CD4-positive, alpha-beta T cell treated with Interleukin-21 for 1 hour (primary cell): ENCODE measurements at places on chromosomes 4 and X.
A peak's percentile ranks its signal among the peaks of the same experiment; 100 is the strongest.

GRCh38 chrX:143894938-143895337, 11.1 kb downstream of the UBE2NL start:
- no peak for DNase-seq

GRCh38 chr4:124060261-124060918, 652.1 kb downstream of the ANKRD50 start:
- no peak for DNase-seq

GRCh38 chrX:111098874-111099273, 2.9 kb downstream of the PAK3 start:
- DNase-seq, result peak; percentile 74

GRCh38 chr4:16289897-16290554, 63.8 kb upstream of the TAPT1 start:
- DNase-seq, result peak; percentile 32

DNA sequence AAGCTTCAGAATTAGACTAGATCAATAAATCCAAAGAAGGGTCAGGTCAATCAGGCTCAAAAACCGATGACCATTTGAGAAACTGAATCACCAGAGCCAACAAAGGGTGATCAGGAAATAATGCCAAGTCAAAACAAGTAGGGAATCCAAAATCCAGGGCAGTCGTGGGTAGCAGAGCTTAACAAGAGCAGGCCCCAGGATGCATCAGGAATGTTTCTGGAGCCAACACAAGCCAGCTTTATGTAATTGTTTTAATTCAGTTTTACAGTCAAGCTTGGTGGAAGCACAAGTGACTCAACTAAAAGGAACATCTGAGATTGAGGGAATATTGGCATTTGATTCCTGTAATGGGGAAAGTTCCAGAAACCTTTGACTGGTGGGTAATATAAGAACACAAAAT, 237.9 kb upstream of the EDA2R start:
- no peak for DNase-seq

- no peak for DNase-seq
Observed at GRCh38 chrX:42189576-42189975, 266.2 kb upstream of the CASK start.

DNA sequence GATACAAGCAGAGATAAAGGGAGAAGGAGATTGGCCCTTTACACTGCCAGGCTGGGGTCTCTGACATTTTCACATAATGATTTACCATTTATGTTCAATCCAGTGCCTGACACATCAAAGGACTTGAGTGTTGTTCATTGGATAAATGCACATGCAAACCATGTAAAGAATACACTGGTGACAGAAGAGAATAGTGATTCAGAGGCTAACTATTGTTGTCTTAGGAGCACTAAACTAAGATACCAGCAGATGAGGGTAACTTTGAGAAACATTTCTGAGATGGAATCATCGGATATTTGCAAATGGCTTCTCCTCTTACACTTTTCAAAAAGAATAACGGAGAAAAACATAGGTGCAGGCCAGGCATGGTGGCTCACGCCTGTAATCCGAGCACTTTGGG, 67.3 kb upstream of the HHIP start:
- no peak for DNase-seq

GRCh38 chr4:71262161-71262560, 76.7 kb upstream of the SLC4A4 start:
- no peak for DNase-seq

GRCh38 chrX:108735679-108736508, 469 bp downstream of the IRS4 start:
- DNase-seq, result no peak

- DNase-seq, result no peak
Observed at GRCh38 chr4:146098397-146098796, 77.1 kb upstream of the LSM6 start.

DNA sequence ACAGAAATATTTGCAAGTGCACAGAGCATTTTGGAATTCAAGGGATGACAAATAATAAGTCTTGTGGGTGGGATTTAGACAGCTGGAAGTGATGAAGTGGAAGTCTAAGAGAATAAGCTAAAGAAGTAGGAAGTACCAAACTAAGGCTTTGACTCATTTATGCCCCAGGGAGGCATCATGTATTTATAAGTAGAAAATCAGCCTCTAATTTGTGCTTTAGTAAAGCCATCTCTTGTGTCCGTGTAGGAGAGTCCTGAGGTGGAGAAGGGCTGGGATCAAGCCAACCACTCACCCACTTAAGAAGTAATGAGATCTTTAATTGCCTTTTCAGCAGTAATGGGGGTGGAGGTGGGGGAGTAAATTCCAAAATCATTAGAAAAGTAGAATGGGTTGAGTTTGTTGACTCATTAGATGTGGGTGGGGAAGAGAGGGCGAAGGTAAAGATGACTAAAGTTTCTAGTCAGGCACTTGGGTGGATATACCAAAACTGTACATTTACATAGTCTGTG, 356.7 kb downstream of the STIM2 start:
- DNase-seq, result no peak

DNA sequence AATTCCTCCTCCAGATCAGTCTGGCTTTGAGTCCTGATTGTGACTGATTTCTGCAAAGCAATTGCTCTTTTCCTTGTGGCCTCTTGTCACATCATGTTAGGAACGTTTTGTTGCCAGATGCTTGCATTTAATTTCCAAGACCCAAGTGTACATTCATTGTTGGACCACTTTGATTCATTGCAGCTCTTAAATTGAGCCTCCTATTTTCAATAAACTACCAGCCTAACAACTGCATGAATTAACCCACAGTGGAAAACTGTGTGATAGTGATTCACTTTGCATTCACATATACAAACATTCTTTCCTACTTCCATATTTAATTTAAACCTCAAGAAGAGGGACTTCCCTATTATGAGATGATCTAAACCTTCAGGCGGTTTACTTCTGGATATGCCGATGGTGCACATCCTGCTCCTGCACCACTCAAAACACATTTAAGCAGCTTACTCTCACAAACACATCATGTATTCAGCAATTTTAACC, 118.4 kb downstream of the AFF1 start:
- no peak for DNase-seq

GRCh38 chrX:10474510-10474909, 145.9 kb downstream of the MID1 start:
- no peak for DNase-seq

GRCh38 chr4:47451657-47452056, 11.8 kb downstream of the COMMD8 start:
- DNase-seq, result no peak
